Astrocyte of the cerebellum (primary cell): ENCODE measurements at places on chromosomes 16 and 17.
A peak's percentile ranks its signal among the peaks of the same experiment; 100 is the strongest.

- no peak for DNase-seq
Observed at GRCh38 chr17:20896153-20896649, 146.6 kb downstream of the USP22 start.

DNA sequence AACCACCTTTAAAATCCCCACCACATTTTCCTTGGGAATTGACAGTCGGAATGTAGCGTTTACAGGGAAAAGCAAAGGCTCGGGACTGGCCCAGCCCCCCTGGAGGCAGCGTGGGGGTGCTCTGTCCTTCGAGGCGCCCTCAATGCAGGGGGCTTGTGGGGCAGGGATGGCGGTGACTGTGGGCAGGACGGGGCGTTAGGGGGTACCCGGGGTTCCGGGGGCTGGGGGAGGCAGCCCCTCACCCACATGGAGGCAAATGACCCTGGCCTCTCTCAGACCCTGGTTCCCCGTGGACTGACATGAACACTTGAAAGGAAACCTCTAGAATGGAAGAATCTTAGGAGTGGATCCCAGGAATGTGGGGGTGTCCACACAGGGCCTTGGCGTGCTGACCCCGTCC, 78.4 kb upstream of the GNG13 start:
- no peak for DNase-seq

GRCh38 chr16:2955779-2956578, 8.1 kb upstream of the KREMEN2 start:
- DNase-seq: no peak

GRCh38 chr17:57234739-57235092, 21.6 kb upstream of the MSI2 start:
- no peak for DNase-seq

GRCh38 chr16:71927383-71927782, 32.1 kb downstream of the IST1 start:
- DNase-seq: peak; percentile 88

DNA sequence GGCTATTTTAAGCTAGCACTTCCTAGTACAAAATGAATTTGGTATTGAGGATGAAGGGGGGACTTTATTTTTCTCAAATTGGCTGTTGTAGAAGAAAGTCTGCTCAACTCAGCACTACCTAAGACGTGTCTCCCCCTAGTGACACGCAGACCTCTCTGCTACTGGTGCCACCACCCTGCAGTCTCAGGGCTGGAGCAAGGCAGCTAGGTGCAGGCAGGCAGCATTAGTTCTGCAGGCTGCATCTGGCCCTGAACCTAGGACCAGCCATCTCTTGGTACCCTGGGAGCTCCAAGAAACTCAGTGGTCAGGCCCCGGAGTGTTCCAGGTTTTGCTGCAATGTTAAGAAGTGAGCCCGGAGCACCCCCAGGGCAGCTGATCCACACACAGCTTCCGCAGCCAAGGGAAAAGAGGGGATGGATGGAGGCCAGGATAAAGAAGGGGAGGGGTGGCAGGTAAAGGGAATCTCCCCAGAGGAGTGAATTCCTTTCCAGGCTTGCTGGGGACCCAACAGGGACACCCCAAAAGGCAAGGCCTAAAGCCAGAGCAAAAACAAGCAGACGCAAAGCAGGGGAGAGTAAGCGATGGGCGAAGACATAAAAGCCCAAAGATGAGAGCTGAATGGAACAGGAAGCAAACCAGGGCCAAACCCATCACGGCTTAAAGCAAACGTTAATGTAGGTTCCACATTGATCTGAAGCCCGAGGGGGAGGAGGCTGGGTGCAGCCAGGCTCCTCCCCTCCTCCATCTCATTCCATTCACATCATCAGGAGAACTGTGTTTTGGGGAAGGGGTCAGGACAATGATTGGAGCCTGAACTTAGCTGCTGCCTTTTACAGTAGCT, 200.5 kb downstream of the ZFHX3 start:
- no peak for DNase-seq
